ENCODE measurements at places on chromosomes 12 and 14. TPM values are rescaled to one million over a fixed set of nuclear protein-coding genes. Genes with fewer than 3 reads are reported as not detected.

Gene A2M
- 3.6 TPM for polyA plus RNA-seq

Gene PYGL
- 49.4 TPM for polyA plus RNA-seq

Gene ITGB7
- polyA plus RNA-seq: 0.60 TPM

DNA sequence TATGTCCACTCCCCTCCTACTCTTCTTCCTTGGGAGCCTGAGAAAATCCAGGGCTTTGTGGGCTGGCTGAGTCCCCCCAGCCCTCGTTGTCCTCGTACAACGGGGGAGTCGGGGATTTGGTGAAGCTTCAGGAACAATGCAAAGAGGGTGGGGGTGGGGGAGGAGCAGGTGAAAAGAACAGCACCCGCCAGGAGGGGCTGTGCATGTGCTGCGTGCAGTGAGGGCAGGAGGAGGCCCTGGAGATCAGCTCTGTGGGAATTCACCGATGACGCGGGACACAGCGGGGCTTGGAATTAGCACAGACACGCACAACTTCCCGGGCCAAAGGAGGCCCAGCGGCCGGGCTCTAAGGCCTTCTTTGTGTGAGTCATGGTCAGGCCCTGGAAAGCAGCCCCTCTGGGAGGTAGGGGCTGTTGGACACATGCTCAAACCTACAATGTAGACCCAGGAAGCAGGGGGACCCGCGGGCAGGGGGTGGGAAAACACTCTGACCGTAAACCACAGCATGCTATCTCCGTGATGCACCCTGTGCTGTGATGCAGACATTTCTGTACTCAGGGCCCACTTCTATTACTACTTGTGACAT, 32.8 kb downstream of the RBM19 start:
- DNase-seq: peak; percentile 79
- peaks cover 27% of the 10 kb centered on the region for H3K36me3 ChIP-seq
- no peak overlapping the region for H3K4me3 ChIP-seq

All from IMR-90 (cell line).